ENCODE measurements at places on chromosomes 2 and 18. TPM values are rescaled to one million over a fixed set of nuclear protein-coding genes. Genes with fewer than 3 reads are reported as not detected.

The TLX2 gene
- not detected for total RNA-seq

The B4GALT6 gene
- total RNA-seq = 4.9 TPM

The MTCL1 gene
- 197 TPM for total RNA-seq

The HADHA gene
- total RNA-seq = 123 TPM

The CXCR4 gene
- total RNA-seq = not detected

The KCNE4 gene
- 30.5 TPM for total RNA-seq

The RNF152 gene
- total RNA-seq = 21.4 TPM

The GPR75 gene
- total RNA-seq = 2.9 TPM

The CYTIP gene
- total RNA-seq = not detected

The ZNF521 gene
- 94.4 TPM for total RNA-seq

The CYBRD1 gene
- total RNA-seq = 465 TPM

The MSTN gene
- 0.73 TPM for total RNA-seq

The TIMM21 gene
- 16.4 TPM for total RNA-seq

The FNDC4 gene
- 17.1 TPM for total RNA-seq

The SLC5A7 gene
- total RNA-seq = not detected

The CRYBA2 gene
- not detected for total RNA-seq

The C2orf80 gene
- total RNA-seq = not detected

The GGCX gene
- 54.7 TPM for total RNA-seq

The SP9 gene
- total RNA-seq = under 0.01 TPM

The SIX3 gene
- total RNA-seq = not detected

The GAD1 gene
- total RNA-seq = 1.3 TPM

The TCF7L1 gene
- total RNA-seq = 5.1 TPM

The POTEJ gene
- total RNA-seq = not detected

Data from hair follicle dermal papilla cell (primary cell).